ENCODE measurements at places on chromosomes 1 and 21. TPM values are rescaled to one million over a fixed set of nuclear protein-coding genes. Genes with fewer than 3 reads are reported as not detected.

GRCh38 chr1:181562395-181562794 lies 79.1 kb downstream of the CACNA1E start:
- no peak overlapping the region for H3K4me3 ChIP-seq
- no peaks in the 10 kb centered on the region for H3K4me1 ChIP-seq
- H3K27me3 ChIP-seq, result peaks cover 3% of the 10 kb centered on the region
- H3K36me3 ChIP-seq, result peaks cover 6% of the 10 kb centered on the region
- DNase-seq, result no peak

The TLR5 gene
- total RNA-seq, result not detected

DNA sequence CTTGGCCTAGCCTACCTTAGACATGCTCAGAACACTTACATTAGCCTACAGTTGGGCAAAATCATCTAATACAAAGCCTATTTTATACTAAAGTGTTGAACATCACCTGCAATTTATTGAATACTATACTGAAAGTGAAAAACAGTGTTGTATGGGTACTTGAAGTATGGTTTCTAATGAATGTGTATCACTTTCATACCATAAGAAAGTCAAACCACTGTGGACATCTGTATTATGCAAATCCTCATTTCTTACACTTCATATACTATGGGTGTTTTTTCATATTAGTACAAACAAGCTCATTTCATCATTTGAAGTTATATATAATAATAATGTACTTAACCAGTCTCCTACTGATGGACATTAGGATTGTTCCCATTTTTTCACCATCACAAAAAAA lies 41.2 kb downstream of the TDRD5 start:
- H3K4me3 ChIP-seq, result no peak overlapping the region
- H3K4me1 ChIP-seq, result no peaks in the 10 kb centered on the region
- no peaks in the 10 kb centered on the region for H3K36me3 ChIP-seq
- H3K27ac ChIP-seq, result no peak overlapping the region
- DNase-seq, result no peak

DNA sequence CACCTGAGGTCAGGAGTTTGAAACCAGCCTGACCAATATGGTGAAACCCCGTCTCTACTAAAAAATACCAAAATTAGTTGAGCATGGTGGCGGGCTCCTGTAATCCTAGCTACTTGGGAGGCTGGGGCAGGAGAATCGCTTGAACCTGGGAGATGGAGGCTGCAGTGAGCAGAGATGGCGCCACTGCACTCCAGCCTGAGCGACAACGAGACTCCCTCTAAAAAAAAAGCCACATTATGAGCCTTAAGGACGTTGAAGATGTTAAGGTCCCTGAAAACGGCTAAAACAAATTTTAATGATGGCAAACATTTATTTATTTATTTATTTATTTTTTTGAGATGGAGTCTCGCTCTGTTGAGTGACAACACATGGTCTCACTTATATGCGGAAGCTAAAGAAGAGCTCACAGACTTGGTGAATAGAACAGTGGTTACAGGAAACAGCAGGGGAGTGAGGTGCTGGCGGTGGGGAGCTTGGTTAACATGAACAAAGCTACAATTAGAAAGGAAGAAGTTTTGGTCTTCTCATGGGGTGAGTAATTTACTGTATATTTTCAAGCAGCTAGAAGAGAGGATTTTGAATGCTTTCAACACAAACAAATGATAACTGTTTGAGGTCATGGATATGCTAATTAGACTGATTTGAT lies 47.1 kb downstream of the TCP10L start:
- H3K27ac ChIP-seq, result no peak overlapping the region
- H3K4me3 ChIP-seq, result no peak overlapping the region
- DNase-seq, result no peak
- no peaks in the 10 kb centered on the region for H3K36me3 ChIP-seq
- H3K4me1 ChIP-seq, result no peaks in the 10 kb centered on the region

- DNase-seq, result no peak
- H3K4me1 ChIP-seq, result no peaks in the 10 kb centered on the region
- no peak overlapping the region for H3K27ac ChIP-seq
- H3K36me3 ChIP-seq, result no peaks in the 10 kb centered on the region
- H3K27me3 ChIP-seq, result peaks cover 3% of the 10 kb centered on the region
Observed at GRCh38 chr1:17525996-17526686, 13.4 kb upstream of the ARHGEF10L start.

The SLAMF7 gene
- total RNA-seq, result not detected

The C21orf58 gene
- 9.7 TPM for total RNA-seq

GRCh38 chr21:35699361-35699760 lies 361.0 kb downstream of the SETD4 start:
- no peaks in the 10 kb centered on the region for H3K36me3 ChIP-seq
- DNase-seq, result no peak
- H3K4me1 ChIP-seq, result no peaks in the 10 kb centered on the region

- peaks cover 5% of the 10 kb centered on the region for H3K27me3 ChIP-seq
- H3K36me3 ChIP-seq, result peaks cover 9% of the 10 kb centered on the region
- no peak overlapping the region for H3K27ac ChIP-seq
- no peak overlapping the region for H3K4me3 ChIP-seq
Observed at GRCh38 chr1:204799630-204800029, 71.0 kb upstream of the NFASC start.

The SIK1 gene
- total RNA-seq, result 14.2 TPM

GRCh38 chr1:72969461-72969860 lies 687.1 kb upstream of the NEGR1 start:
- H3K36me3 ChIP-seq, result no peaks in the 10 kb centered on the region
- H3K27ac ChIP-seq, result no peak overlapping the region
- no peak for DNase-seq

- peaks cover 2% of the 10 kb centered on the region for H3K27me3 ChIP-seq
- H3K4me1 ChIP-seq, result no peaks in the 10 kb centered on the region
- no peaks in the 10 kb centered on the region for H3K36me3 ChIP-seq
- no peak overlapping the region for H3K27ac ChIP-seq
Observed at GRCh38 chr1:240706150-240706935, 94.4 kb upstream of the GREM2 start.

- no peak for DNase-seq
- H3K4me1 ChIP-seq, result no peaks in the 10 kb centered on the region
- H3K27me3 ChIP-seq, result peaks cover 2% of the 10 kb centered on the region
- H3K36me3 ChIP-seq, result peaks cover 12% of the 10 kb centered on the region
Observed at GRCh38 chr1:8329439-8329838, 11.5 kb downstream of the SLC45A1 start.

- no peak overlapping the region for H3K27ac ChIP-seq
- no peak overlapping the region for H3K4me3 ChIP-seq
- H3K27me3 ChIP-seq, result peaks cover 4% of the 10 kb centered on the region
- peaks cover 4% of the 10 kb centered on the region for H3K36me3 ChIP-seq
Observed at GRCh38 chr1:53582211-53583020, 123.2 kb downstream of the DMRTB1 start.

DNA sequence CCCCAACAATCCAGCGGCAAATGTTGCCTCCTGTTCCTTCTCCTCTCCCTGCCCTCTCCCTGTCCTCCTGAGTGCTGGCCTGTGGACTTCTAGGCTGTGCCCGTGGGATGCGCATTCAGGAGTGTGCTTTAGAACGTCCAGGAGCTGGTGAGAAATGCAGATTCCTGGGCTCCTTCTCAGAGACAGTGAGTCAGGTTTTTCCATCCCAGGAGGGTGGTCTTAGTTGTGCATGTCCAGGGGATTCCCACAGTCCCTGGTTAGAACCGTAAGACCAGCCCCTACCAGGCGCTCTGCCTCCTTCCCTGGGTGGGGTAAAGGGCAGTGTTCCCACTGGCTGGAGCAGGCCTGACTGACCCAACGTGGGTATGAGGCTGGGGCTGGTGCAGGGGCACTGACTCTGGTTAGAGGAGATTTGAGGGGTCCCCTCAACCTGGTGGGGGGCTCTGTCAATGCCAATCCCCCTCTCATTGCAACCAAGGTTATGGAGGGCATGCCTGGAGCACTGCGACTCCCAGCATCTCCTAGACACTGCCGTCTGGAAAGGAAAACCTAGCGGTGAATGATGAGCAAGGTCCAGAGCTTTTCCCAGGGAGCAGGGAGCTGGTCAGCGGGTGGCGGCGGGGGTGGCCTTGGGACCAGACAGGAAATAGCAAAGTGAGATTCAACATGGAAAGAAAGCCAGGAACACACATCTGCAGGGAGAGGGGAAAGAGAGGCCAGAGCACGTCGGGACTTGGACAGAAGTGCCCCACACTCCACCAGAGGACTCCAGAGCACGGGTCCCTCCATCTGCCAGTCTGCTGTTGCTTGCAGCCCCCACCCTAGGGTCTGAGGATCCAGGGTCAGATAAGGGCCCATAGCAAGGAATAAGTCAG lies 38.5 kb downstream of the HSPG2 start:
- no peaks in the 10 kb centered on the region for H3K36me3 ChIP-seq
- no peak overlapping the region for H3K4me3 ChIP-seq
- H3K27me3 ChIP-seq, result peaks cover 6% of the 10 kb centered on the region
- peaks cover 9% of the 10 kb centered on the region for H3K4me1 ChIP-seq
- peak overlapping the region; percentile 34 for H3K27ac ChIP-seq
- DNase-seq, result no peak

DNA sequence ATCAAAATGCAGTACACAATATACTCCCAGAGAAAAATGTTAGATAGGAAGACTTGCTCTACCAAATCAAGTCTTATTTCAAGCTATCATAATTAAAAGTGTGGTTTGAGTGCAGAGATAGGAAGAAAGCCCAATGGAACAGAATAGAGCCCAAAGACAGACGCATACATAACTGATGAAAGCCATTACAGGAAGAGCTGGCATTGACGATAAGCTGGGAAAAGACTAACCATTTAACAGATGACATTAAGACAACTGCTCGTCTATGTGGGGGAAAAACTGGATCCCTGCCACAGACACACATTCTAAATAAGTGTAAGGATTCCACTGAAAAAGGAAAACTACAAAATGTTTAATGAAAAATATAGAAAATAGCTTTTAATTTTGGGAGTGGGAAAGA lies 85.5 kb downstream of the NGF start:
- H3K4me3 ChIP-seq, result no peak overlapping the region
- peaks cover 5% of the 10 kb centered on the region for H3K4me1 ChIP-seq
- no peaks in the 10 kb centered on the region for H3K27me3 ChIP-seq
- H3K36me3 ChIP-seq, result no peaks in the 10 kb centered on the region
- no peak for DNase-seq

The SGIP1 gene
- total RNA-seq, result 75.2 TPM

- H3K4me1 ChIP-seq, result peaks cover 5% of the 10 kb centered on the region
- H3K36me3 ChIP-seq, result peaks cover 8% of the 10 kb centered on the region
- no peak overlapping the region for H3K4me3 ChIP-seq
- H3K27ac ChIP-seq, result no peak overlapping the region
- no peak for DNase-seq
Observed at GRCh38 chr1:34794001-34794789, 1.4 kb downstream of the GJA4 start.

- no peak overlapping the region for H3K4me3 ChIP-seq
- no peak overlapping the region for H3K27ac ChIP-seq
- peaks cover 7% of the 10 kb centered on the region for H3K36me3 ChIP-seq
Observed at GRCh38 chr1:80926531-80926930, 874.2 kb upstream of the ADGRL2 start.

DNA sequence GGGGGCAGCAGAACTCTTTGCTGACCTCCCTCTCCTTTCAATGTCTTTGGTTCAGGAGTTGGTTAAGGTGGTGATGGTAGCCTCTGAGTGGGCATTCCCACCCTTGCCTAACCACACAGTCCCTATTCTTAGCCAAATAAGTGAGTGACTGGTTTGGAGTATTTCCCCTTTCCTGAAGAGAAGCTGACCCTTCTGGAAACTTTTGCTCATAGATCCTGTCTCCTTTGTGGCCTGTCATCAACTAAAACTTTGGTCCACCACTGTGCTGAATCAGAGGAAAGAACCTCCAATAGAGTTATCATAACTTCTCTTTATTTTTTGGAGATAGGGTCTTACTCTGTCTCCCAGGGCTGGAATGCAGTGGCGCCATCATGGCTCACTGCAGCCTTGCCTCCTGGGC lies 31.1 kb downstream of the C1orf21 start:
- H3K36me3 ChIP-seq, result no peaks in the 10 kb centered on the region
- H3K4me1 ChIP-seq, result peaks cover 13% of the 10 kb centered on the region
- H3K27me3 ChIP-seq, result no peaks in the 10 kb centered on the region
- DNase-seq, result no peak

The C1orf35 gene
- total RNA-seq, result 21.9 TPM

DNA sequence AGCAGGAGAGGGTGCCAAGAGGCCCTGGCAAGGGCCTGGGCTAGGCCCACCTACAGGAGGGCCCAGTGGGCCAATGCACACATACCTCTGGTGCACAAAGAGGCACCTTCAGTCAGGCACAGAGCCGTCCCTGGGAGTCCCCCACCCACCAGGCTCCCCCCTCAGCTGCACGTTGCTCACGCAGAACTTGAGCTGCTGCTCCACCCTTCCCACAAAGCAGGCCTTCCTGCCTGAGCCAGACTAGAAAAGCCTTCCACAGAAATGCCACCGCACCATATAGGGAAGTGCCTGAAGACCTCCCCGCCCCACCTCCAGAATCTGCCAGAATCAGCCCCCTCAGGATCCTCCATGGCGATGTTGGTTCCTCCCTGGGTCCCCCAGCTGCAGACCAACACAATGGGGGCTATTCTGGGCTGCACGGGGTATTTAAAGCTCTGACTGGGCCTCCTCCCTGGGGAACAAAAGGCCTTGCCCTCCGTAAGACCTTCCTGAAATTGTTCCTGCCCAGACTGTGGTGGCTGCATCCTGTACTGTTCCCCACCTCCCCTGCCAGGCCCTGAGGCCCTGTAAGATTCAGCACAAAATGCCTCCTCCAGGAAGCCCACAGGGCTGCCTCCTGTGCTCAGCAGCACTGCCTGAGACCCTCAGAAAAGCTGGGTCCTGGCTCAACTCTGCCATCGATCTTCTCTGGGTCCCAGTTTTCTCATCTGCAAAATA lies 27.2 kb downstream of the HSPG2 start:
- no peak for DNase-seq
- peaks cover 2% of the 10 kb centered on the region for H3K27me3 ChIP-seq
- H3K4me3 ChIP-seq, result no peak overlapping the region
- H3K36me3 ChIP-seq, result no peaks in the 10 kb centered on the region

The ZYG11A gene
- total RNA-seq, result 0.59 TPM

The CSTB gene
- 32.7 TPM for total RNA-seq

The GRIK3 gene
- total RNA-seq, result 60.1 TPM

GRCh38 chr1:206512058-206512850 lies 4.9 kb downstream of the RASSF5 start:
- H3K36me3 ChIP-seq, result no peaks in the 10 kb centered on the region
- H3K27ac ChIP-seq, result peak overlapping the region; percentile 65
- H3K4me1 ChIP-seq, result peaks cover 69% of the 10 kb centered on the region
- peak overlapping the region; percentile 74 for H3K4me3 ChIP-seq
- H3K27me3 ChIP-seq, result peaks cover 23% of the 10 kb centered on the region

DNA sequence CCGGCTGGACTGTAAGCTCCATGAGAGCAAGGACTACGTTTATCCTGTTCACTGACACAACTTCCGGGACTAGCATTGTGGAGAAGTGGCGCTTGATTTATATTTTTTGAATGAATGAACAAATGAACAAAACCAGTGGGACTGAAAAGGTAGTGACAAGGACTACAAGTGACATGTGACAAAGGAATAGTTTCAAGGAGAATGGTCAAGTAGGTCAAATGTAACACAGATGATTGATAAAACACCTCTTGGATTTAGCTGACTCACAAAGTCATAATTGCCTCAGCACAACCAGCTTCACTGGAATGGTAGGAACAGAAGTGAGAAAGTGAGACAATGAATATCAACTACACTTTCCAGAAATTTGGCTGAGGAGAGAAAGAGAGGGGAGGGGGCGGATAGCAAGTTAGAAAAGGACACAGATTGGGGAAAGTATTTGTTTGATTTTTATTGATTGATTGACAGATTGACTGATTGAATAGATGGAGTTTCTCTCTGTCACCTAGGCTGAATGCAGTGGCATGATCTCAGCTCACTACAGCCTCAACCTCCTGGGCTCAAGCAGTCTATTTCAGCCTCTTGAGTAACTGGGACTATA lies 14.2 kb downstream of the MTF1 start:
- no peak for DNase-seq
- no peaks in the 10 kb centered on the region for H3K36me3 ChIP-seq
- H3K4me3 ChIP-seq, result no peak overlapping the region
- no peak overlapping the region for H3K27ac ChIP-seq

The CD48 gene
- not detected for total RNA-seq

Measured in glutamatergic neuron (in vitro differentiated cells).